ENCODE measurements at places on chromosomes 12 and 14.

DNA sequence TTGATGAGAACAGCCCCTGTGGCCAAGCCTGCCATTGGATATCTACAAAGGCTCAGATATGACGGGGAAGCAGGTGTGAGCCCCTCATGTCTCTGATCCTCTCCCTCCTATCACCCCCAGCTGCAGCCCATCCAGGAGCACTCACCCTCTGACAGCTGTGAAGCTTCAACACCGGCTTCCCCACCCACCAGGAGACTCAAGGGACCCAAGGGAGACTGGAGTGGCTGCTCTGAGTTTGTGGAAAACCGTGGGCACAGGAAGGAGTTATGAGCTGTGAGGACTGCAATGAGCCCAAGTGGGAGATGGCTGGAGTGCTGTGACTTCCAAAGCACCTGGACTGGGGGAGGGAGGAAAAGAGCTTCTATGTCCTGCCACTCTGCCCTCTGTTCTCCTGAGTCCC lies 7.9 kb downstream of the IFI27L2 start:
- no peak for DNase-seq

- DNase-seq = no peak
Measured at GRCh38 chr12:120489018-120489417, 6.9 kb upstream of the DYNLL1 start.

DNA sequence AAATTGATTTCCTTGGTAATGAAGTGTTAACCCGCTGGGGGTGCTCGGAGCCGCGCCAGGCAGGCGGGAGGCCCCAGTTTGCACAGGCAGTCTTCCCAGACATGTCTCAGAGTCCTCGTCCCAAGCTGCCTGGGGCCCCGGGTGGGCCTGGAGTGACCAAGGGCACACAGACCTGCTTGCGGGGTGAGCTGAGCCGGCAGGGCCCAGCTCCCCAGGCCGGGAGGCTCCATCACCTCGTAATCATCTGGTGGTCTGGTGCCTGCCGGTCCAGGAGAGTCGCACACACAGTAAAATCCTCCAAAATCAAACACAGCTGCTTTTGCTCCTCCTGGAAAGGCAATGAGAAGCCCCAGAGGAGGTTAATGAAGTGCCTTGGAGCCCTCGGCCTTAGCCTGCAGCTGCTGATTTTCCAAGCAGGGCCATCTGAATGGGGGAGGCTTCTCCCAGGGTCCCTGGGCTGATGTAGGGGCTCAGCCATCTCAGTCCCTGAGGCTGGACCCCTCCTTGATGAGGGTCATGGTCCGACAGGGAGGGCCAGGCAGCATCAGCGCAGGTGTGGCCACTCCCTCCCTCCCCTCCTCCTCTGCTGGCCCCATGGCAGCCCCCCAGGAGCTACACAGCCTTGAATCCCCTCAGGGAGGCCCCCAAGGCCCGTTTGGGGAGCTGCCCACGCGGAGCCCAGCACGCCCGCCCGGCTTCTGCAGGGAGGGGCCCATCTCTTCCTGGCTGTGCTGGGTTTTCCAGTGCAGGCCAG lies 39.4 kb upstream of the FBRSL1 start:
- no peak for DNase-seq

DNA sequence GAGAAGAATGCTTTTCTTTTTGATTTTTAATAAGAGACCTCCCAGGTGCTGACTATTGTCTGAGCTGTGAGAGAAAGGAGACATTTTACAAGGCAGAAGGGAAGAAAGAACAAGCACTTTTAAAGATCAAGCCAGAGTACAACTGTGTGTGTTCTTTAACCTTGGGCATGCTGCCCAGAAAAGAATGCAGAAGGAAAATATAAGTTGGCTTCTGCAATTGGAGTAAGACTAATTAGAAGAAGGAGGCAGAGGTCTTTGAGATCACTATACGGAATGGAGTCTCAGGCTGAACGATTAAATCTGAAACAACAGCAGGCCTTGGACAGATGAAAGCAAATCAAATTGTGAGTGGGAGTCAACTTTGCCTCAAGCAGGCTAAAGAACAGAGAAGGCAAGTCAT lies 230.5 kb downstream of the ATP23 start:
- DNase-seq = peak; percentile 27

DNA sequence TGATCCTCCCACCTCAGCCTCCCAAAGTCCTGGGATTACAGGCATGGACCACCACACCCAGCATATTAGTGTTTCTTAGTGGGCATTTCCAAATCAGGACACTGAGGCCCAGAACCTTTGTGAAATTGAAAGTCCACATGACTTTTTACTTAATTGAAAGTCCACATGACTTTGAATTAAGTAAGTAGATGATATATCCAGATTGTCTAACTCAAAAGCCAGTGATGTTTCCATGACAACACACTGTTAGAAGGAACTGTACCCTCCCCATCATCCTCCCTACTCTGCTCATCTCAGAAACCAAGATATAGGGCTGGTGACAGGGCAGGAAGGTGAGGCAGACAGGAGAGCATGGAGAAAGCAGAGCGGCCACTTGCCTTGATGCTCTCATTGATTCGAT lies 7.2 kb downstream of the MYO1A start:
- DNase-seq = no peak

DNA sequence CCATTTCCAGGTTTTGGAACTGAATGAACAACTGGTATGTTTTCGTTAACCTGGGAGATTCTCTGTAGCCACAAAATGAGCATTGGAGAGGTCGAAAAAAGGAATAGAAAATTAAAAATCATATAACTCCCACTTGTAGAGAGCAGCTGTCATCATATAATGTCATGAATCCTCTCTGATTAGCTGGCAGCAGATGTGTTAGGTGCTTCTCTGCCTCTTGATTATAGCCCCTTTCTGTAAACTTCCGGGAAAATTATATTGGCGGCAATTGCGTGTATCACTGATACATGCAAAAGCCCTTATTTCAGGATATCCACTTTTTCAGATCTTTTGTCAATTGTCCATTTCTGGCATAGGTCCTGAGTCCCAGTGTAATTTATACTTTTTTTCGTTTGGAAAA lies 31.7 kb downstream of the FGD4 start:
- DNase-seq = no peak

- DNase-seq = no peak
Measured at GRCh38 chr14:102507081-102507856, 2.3 kb downstream of the ANKRD9 start.

DNA sequence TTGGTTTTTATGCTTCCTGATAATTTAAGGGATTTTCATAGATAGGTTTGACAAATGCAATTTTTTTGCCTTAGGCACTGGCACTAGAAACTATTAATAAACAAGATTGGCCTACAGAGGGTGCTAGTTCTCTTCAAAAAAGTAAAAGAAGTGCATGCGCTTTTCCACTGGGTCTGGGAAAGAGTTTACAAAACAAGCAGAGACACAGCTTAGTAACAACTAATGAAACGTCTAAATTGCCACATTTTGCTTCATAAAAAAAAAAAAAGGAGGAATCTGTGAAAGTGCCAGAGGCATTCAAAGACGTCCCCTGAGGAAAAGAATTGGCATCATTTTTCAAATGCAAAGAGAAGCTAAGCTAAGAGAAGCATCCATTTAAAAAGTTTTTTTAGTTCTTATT lies 58.3 kb upstream of the EEA1 start:
- DNase-seq = peak; percentile 93

GRCh38 chr14:53767566-53767965 lies 189.1 kb downstream of the BMP4 start:
- no peak for DNase-seq

- DNase-seq = no peak
Measured at GRCh38 chr14:102200690-102201352, 61.1 kb downstream of the WDR20 start.

- no peak for DNase-seq
Measured at GRCh38 chr12:6076346-6076745, 48.1 kb downstream of the VWF start.

- DNase-seq = peak; percentile 25
Measured at GRCh38 chr12:78865516-78865915, 942 bp downstream of the SYT1 start.

DNA sequence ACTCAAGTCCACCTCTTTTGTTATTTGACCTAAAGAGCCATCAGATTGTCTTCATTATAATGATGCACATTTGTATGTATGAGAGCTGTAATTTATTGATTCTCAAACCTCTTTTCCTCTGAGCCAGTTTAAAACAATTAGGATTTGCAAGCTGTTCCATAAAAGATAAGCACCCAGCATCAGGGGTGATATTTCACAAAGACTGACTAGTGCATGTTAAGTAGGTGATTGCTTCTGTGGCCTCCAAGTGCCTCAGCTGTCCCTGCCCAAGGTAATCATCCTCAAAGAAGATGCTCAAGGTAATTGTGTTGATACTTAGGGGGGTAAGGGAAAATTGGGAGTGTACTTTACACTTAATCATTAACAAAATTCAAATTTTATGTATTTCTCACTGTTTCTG lies 18.2 kb downstream of the CEP128 start:
- no peak for DNase-seq

GRCh38 chr12:2284857-2285256 lies 232.1 kb downstream of the CACNA1C start:
- DNase-seq = peak; percentile 80

DNA sequence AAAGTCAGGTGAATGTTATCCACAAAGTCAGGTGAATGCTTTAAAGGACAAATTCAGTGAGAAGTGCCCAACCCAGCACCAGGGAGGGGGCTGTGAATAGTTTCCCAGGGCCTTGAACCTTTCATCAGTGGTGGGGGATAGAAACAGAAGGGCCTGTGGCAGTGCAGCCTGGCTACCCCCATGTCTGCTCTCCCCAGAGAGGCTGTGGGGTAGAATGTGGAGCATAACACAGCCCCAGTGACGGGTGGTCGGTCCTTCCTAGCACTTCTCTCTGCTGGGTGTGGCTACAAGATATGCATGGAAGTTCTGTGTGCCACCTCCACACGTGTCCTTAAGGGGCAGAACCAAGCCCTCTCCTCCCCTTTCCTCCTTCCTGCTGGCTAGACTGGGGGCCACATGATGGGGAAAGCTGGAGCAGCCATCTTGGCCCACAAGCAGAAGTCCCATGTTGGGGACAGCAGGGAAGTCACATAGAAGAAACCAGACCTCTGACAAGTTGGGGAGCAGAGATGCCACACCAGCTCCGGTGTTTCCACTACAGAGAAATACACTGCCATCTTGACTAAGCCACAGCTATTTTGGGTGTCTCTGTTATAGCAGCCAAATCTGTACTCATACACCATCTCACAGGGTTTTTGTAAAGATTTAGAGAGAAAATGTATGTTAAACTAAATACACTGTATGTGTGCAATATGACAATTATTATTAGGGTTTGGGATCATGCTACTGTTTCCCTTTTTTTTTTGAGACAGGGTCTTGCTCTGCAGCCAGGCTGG lies 17.0 kb downstream of the RITA1 start:
- no peak for DNase-seq

DNA sequence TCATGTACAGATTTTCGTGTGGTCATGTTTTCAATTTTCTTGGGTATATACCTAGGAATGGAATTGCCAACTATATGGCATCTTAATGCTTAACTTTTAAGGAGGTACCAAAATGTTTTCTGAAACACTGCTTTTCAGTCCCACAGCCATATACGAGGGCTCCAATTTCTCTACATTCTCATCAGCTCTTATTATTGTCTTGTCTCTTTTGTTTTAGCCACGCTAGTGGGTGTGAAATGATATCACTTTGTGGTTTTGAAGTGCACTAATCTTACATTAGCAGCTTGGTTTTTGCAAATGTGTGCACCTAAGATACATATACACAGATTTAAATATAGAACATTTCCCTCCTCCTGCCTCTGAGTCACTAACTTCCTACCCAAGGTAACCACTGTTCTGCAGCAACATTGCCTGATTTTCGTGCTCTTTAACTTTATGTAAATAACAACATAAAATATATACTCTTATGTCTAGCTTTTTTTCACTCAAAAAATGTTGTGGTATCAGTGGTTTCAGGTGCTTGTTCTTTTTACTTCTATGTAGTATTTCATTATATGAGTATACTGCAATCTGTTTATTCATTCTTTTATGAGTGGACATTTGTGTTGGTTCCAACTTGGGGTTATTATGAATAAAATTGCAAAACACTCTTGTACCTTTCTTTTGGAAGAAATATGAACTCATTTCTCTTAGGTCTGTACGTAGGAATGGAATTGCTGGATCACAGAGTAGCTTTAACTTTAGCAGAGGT lies 73.1 kb downstream of the ZFP36L1 start:
- DNase-seq = no peak

GRCh38 chr12:87922736-87923135 lies 106.5 kb downstream of the C12orf50 start:
- DNase-seq = no peak

GRCh38 chr14:38960946-38961531 lies 142.0 kb downstream of the SEC23A start:
- DNase-seq = no peak

GRCh38 chr14:85180876-85181275 lies 349.1 kb upstream of the FLRT2 start:
- no peak for DNase-seq

DNA sequence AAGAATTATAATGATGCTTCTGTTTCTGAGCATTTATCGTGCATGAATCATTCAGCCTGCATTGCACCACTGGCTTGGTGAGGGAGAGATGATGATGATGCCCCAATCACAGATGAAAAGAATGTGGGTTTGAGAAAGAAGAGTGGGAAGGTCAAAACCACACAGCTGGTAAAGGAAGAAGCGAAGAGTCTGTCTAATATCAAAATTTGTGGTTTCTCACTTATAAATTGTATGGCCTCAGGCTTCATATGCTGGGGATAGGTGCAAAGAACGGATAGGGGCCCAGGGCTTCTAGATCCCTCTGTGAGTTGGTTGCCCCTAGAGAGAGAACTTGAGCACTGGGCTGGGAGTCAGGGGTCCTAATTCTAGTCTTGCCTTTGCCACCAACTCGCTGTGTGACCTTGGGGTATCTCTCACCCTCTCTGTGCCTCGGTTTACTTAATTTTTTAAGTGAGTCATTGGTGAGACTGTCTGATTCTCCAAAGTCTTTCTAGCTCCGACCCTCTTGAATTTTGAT lies 2.2 kb downstream of the OASL start:
- DNase-seq = peak; percentile 43

- peak; percentile 80 for DNase-seq
Measured at GRCh38 chr14:103808403-103809001, 38.9 kb downstream of the PPP1R13B start.

GRCh38 chr12:101620762-101621133 lies 26.0 kb downstream of the MYBPC1 start:
- no peak for DNase-seq

DNA sequence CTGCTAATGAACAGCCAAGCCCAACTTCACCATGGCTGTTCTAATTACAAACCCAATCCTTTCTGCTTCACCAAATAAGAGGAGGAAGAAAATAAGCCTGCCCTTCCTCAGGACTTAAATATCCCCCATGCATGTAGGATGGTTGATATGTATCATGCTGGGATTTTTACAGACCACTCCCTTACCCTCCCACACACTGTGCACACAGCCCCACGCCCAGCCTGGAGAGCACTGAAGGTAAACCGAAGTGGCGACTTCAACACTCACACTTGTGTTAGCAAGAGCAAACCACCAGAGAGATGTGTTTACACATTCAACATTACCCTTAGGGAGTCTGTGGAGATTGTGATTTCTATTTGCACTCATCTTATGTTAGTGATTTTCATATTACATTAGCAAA lies 241.2 kb downstream of the EGLN3 start:
- no peak for DNase-seq
